Activated T-helper 1 cell treated with anti-CD3 and anti-CD28 coated beads, Interleukin-12 subunit alpha, Interleukin-12 subunit beta, Interleukin-2, Interleukin-4 antibody, amounts not matched to agents 30 ng/mL and 10 ng/mL and 1 ng/mL, durations not matched to agents 14 hours and 24 hours and 36 hours (primary cell): ENCODE measurements at places on chromosomes 11 and 22. TPM values are rescaled to one million over a fixed set of nuclear protein-coding genes. Genes with fewer than 3 reads are reported as not detected.

DNA sequence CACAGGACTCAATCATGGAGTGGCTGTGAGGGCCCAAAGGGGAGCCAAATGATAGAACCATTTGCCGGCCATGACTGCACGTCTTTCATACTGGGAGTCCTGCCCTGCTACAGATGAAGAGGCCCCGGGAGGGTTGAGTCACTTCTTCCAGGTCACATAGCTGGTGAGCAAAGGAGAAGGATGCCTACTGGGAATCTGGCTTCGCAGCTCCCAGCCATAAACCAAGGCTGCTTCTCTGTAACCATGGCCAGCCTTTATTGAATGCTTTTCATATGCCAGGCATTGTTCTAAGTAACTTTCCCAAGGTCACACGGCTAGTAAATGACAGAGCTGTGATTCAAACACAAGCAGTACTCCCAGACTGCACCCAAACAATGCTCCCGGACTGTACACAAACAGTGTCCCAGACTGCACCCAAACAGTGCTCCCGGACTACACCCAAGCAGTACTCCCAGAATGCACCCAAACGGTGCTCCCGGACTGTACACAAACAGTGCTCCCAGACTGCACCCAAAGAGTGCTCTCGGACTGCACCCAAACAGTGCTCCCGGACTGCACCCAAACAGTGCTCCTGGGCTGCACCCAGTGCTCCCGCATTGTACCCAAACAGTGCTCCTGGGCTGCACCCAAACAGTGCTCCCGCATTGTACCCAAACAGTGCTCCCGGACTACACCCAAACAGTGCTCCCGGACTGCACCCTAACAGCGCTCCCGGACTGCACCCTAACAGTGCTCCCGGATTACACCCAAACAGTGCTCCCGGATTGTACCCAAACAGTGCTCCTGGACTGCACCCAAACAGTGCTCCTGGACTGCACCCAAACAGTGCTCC lies 89.8 kb downstream of the FBXO7 start:
- no peak for DNase-seq

DNA sequence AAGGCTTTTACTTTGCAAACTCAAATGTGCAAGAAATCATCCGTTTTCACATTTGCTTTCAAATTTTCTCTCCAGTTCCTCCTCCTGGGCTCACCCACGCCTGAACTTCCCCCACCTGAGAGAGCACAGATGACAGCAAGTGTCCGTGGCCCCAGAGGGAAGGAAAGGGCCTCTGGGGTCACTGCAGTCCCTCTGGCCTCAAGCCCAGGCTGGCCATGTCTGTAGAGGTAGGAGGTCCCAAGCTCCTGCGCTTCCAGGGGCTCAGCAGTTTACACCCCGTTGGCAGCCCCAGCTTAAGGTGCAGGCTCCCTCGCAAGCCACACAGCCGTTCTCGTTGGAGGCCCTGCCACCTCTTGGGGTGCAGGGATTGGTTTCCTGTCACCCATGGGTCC lies 40.5 kb upstream of the PRDM11 start:
- no peak for DNase-seq

DNA sequence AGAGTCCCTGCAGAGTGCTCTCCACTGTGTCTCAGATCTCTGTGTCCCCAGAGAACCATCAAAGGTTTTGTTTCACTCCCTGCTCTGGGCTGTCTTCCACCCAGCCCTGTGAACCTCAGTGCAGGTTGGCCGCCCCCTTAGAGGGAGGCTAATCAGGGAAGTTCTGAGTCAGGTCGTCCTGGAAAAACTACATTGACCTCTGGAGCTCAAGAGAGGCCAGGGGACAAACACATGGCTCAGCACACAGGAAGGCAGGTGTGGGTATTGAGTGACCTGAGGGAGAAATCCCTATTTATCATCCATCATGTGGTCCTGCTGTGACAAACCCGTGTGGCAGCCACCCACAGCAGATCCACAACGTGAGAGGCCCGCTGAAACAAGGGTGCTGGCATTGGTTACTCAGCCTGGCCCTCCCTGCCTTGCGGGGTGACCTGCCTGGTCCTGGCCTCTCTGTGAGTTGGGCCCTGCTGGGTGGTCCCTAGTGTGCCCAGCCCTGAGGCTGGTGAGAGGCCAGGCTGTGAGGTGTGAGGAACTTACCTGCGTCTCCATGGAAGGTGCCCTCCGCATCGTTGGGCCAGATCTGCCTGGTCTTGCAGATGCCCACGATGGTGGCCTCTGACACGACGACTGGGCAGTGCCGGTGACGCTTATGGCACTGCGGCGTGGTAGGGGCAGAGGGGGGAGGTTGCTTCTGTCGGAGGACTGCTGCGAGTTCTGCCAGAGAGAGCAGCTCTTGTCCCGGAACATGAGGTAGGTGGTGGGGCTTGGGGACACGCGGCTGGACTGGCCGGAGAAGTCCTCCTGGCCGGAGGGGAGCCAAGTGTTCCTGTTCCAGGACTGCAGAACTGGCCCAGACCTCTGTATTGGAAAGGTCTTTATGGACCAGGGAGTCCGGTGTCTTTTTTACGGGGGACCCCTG lies 669 bp upstream of the BCR start:
- no peak for DNase-seq

GRCh38 chr22:17133137-17133536 lies 12.0 kb upstream of the TMEM121B start:
- DNase-seq, result no peak

DNA sequence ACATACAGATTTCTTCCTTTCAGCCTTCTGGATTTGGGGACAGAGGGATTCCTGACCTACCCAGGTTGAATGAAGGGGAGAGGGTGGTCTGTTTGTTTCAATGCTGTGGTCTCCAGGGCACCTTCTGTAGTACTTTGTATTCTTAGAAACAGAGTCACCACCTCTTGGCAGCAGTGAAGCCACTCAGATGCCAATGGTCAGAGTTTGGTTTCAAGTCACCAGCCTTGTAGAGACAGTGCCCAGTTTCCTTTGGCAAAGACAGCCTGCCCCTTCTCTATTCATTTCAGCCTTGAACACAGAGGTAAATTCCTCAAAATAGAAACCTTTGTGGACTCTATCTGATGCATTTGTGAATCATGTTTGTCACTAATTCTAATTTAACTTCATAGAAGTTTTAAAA lies 111.7 kb upstream of the RASSF10 start:
- no peak for DNase-seq

Gene YAP1
- total RNA-seq, result 0.10 TPM in 2 replicates

Gene LZTR1
- total RNA-seq, result 81.9 and 87.5 TPM in 2 replicates

Gene RASL10A
- 0.15 and 0.65 TPM in 2 replicates for total RNA-seq
